ENCODE measurements at places on chromosomes 2 and 18.
A peak's percentile ranks its signal among the peaks of the same experiment; 100 is the strongest.

- DNase-seq: no peak
Measured at GRCh38 chr2:175063741-175064140, 58.6 kb upstream of the CHN1 start.

- no peak for DNase-seq
Measured at GRCh38 chr2:74457129-74457548, 1.1 kb upstream of the WBP1 start.

DNA sequence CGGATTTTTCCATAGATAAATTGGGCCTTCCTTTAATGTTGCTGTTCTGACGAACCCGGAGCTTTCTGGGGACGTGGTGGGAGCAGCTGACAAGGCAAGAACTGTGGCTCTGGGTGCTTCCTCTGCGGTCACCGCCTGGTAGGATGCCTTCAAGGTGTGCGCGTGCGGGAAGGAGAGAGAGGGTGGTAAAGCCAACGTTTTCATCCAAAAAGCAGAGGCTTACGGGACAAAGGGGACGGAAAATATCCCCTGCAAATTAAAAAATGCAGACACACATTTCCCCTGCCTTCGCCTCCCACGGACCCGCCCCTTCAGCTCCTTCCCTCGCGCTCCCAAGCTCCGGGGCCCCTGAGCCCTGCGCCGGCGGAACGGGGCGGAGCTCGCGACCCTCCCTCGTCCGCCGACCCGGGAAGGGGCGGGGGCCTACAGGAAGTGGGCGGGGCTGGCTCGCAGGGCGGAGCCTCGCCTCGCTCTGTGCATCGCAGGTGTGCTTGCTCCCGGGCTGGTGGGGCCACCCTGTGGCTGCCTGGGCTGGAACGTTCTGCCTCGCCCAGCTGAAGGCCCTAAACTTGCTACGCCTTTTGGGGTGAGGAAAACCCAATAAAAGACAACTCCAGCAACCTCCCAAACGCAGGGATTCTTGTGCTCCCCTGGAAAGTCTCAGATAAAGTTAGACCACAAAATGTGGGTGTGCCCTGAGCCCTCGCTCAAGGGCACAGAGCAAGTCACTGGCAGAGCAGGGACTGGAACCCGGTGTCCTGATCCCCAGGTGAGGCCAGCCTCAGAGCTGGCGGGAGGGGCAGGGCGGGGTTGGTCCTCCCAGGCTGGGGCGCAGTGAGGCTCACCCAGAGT lies 25.4 kb upstream of the SLC66A3 start:
- DNase-seq: peak; percentile 74

DNA sequence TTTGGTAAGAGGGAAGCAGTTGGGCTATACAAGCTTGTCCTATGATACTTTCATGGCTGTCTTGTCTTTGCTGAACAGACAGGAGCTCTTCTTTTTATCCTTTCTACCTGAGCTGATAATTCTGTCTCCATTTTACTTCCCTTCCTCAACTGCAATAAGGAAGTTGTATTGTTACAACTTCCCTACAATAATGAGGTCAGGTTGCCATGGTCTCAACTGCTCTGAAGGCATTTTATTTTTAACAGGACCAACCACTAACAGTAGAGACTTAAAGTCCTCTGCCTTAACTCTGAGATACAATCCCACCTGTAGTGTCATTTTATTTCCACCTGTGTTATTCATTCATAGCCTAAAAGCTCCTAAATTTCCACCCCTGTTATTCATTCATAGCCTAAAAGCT lies 118.6 kb upstream of the PGAP1 start:
- DNase-seq: peak; percentile 54

GRCh38 chr2:6442252-6442985 lies 423.3 kb downstream of the CMPK2 start:
- no peak for DNase-seq

DNA sequence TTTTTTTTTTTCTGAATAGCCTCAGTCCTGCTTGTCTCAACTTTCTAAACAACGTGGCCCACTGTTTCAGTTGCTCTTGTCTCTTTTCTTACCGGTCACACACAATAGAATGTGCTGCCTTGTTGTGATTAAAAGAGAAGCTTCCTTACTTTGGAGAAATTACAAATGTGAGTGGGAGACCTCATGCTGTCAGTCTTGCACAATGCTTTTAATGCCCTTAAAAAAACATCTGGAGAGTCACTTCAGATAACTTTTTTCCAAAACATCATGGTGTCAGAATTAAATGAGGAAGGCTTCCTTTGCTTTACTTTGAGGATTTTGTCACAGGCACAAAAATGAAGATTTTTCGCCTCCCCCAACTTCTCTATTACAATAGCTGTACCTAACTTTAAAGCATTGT lies 37.7 kb downstream of the LHCGR start:
- DNase-seq: no peak

GRCh38 chr2:140108706-140109475 lies 1328.7 kb upstream of the NXPH2 start:
- no peak for DNase-seq

DNA sequence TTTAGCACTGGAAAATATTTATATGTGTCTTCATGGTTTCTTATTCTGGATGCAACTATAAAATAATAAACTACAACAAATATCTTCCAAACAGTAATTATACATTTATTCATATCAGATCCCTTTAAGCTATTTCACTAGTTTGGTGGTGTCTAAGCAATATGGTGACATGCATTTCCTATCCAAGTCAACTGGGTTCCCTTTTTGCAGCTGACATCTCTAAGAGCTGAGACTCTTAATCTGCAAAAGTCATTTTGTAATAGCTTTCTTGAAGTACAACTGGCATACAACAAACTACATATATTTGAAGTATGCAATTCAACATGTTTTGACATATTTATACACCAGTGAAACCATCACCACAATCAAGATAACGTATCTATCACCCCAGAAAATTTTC lies 59.9 kb upstream of the SLC1A4 start:
- DNase-seq: no peak

GRCh38 chr2:74457549-74458131 lies 598 bp upstream of the WBP1 start:
- DNase-seq: no peak

DNA sequence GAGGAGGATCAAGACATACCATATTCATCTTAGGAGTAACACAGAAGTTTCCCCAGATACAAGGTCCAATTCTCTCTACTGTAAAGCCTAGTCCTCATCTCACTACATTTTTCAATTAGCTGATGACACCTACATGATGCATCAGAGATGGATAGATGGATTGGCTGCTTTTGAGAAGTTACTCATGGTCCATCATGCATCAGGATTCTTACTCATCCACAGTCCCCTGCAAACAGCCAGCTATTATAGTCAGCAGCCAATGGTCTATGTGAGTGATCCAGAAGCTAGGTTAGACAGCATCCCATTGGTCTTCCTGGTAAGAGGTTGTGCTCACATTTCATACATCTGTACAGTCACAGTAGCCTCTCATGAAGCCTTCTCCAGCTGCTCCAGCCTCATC lies 154.5 kb upstream of the NRP2 start:
- DNase-seq: no peak

DNA sequence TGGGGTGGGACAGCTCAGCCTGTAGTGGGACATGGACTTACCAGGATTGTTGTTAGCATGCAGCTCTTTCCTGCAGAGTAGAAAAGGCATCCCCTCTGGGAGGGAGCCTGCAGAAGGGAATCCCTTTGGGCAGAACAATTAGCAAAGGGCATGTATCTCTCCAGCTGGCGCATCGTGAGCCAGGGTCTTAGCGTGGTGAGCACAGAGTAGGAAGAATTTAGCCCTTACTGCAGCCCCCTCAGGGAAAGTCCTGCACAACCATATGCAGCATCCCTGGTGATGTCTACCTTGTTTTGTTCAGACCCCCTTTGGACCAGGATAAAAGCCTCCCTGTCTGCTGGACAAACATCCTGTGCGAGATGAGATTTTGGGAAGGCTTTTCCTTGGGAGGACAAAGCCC lies 292.1 kb downstream of the SLC4A3 start:
- no peak for DNase-seq

- no peak for DNase-seq
Measured at GRCh38 chr2:67103157-67103556, 294.0 kb upstream of the ETAA1 start.

GRCh38 chr18:74242438-74243096 lies 49.2 kb downstream of the CYB5A start:
- peak; percentile 32 for DNase-seq

GRCh38 chr2:3647246-3647645 lies 10.8 kb upstream of the ALLC start:
- no peak for DNase-seq

DNA sequence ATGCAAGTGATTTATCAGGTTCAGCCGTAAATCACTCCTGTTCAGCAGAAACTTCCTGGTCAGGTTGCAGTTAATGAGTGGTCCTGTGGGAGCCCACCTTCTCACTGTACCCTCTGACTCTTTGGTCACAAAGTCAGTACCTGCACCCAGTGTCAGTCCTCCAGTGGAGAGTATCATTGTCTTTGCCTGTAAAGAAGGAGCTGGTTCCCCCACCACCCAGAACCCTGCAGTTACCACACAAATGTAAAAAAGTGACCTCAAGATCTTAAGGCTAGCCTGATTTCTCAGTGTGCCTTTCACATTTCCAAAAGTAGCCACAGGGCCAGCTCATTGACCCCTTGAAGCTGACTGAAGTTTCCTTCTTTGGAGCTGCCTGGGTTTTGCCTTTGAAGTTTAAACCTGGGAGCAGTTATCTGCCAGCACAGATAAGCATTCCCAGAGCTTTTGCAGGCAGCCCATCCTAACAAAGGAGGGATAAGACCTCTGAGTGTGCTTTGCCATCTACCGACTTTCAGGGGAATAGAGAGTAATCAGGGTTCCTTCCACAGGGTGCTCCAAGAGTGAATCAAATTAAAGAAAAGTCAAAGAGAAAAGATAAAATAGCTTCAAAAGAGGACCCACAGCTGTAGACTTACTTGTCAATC lies 725.2 kb downstream of the CPS1 start:
- DNase-seq: no peak

All from KBM-7 (cell line).